ENCODE measurements at places on chromosomes 12 and 14.
A peak's percentile ranks its signal among the peaks of the same experiment; 100 is the strongest.

DNA sequence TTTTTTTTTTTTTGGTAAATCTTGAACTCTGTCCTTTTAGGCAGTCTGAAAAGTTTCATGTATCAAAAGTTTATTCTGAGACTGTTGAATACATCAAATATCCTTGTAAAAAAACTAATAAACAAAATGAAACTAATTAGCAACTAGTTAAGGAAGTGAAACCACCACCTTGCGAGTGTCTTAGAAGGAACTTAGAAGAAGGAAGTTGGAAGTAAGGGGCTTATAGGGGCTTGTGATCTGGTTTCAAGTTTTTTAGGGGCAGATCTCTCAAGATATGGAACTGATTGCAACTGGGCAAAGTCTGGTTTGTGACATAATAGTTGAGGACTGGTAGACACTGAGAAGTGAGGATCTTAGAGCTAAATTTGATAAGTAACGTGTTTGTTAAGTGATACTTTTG, 748.8 kb downstream of the C12orf50 start:
- peak; percentile 82 for DNase-seq

DNA sequence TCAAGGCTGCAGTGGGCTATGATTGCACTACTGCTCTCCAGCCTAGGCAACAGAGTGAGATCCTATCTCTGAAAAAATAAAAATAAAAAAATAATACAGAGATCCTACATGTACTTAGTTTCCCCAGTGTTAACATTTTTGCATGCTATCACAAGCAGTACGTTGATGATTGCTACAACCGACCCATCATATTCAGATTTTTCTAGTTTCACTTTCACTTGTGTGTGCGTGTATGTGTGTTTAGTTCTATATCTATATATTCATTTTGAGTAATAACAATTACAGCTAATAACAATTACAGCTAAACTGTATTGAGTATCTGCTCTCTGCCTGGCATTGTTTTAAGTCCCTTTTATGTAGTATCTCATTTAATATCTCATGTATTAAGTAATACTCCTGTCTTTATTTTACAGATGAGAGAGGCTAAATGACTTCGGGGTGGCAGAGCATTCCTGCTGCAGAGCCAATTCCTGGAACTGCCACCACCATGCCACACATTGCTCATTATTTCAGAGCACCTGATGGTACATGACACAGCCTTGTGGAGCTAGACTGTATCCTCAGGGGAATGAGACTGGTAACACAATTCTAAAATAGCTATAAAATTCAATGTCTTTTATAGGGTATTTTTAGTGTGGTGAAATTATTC, 153.1 kb downstream of the BCAT1 start:
- peak; percentile 28 for DNase-seq

- DNase-seq = no peak
Measured at GRCh38 chr14:94769391-94770250, at the start of gene GSC. Gene GSC (minus strand): TSS chr14:94770113. CDS start chr14:94770015, 98 bp downstream.

DNA sequence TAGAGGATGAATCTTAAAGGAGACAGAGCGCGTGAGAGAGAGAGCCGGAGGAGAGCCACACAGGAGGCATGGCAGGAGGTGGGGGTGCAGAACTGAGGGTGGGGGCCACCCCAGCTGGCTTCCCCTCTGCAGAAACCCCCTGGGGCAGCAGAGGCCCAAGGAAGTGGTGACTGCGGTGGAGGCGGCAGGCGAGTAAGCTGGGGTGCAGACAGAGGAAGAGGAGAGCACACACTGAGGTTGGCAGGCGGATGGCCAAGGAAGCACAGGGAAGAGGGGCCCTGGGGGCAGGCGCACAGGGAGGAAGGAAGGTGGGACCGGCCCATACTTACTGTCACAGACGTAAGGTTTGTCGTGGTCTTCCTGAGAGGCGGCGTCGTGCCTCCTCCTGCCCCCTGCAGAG, 179.8 kb downstream of the DPF3 start:
- no peak for DNase-seq

DNA sequence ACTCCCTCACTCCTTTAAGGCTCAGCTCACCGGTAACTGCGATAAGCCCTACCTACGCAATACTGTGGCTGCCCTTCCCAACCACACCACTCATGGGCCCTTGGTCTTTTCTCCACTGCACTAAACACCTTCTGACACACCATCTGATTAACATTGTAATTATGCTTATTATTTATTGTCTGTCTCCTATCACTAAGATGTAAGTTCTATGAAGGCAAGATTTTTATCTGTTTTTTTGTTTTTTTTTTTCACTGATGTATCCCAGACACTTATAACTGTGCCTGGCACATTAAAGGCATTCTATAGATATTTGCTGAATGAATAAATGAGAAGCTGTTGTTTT, 34.2 kb upstream of the PYGL start:
- DNase-seq = no peak

DNA sequence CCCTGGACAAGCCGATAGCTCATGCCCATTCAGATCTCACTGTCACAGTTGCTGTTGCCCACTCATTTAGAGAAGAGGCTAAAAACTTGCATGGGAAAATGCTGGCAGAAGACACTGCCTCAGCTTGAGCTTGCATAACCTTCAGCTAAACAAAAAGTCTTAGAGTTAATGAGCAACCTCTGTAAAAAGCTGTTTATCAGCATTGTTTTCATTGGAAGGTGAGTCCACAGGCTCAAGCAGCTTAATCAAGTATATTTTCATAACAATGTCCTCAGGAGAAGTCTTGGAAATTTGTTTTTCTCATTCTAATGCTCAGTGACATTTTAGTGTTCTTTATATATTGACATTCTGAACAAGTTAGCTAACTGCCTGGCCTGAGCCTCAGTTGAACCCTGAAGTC, 872.9 kb downstream of the TMTC2 start:
- no peak for DNase-seq

DNA sequence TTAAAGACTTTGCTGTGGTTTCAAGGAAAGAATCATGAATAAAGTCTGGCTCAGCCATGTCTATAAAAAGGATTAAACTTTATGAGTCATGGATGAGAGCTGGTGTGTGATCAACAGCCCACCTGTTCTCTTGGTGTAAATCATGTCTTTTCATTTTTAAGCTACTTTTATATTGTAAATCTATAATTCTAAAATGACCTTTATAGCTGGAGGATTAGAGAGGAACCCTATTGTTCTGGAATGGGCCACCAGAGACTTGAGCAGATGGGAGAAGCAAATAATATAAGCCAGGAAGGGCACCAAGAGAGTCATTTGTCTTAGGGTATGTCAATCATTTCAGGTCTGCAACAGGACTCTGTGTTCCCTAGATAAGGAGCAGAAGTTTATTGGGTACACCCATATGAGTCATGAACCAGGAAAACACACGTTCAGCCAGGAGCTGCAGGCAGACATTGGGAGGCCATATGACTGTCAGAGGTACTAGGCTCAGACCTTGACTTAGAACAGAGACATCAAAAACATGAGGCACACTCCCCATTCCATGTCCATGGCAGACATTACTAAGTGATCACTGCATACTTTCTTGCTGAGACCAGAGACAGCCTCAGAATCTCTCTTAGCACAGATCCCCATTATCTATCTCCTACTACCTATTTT, 49.3 kb downstream of the NDUFA12 start:
- no peak for DNase-seq

GRCh38 chr12:30515351-30515750, 180.3 kb downstream of the IPO8 start:
- DNase-seq = peak; percentile 26

- no peak for DNase-seq
Measured at GRCh38 chr14:60968099-60968498, 12.8 kb downstream of the TRMT5 start.

DNA sequence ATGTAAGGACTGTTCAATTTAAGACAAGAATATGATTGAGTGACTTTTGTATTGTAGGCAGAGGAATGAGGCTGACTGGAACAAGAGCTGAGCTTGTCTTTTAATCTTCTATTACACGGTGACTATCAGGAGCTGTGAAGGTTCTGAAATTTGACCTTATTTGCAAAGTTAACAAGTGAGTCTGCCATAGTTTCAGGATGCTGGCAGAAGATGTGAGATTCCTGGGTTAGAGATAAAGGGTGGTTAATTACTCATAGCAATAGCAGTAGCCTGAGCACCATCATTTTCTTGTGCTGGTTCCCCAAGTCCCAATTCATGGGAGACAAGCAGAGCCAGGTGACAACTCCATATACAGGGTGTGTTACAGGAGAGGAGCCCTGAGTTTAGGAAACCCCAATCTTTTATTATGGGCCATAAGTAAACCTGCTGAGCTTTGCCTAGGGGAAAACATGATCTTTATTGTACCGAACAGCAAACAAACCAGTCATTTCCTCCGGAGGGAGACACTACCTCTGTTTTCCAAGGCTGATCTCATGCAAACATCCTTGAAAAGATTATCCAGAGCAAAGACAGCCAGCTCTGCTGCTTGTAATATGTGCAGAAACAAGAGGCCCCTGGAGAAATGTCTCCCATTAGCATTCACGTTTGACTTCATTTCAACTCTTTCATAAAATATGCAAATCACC, 51.7 kb upstream of the DDX11 start:
- no peak for DNase-seq

- no peak for DNase-seq
Measured at GRCh38 chr12:62862259-62862881, 72.6 kb downstream of the PPM1H start.

- no peak for DNase-seq
Measured at GRCh38 chr12:52347551-52348510, 19.4 kb downstream of the KRT85 start.

DNA sequence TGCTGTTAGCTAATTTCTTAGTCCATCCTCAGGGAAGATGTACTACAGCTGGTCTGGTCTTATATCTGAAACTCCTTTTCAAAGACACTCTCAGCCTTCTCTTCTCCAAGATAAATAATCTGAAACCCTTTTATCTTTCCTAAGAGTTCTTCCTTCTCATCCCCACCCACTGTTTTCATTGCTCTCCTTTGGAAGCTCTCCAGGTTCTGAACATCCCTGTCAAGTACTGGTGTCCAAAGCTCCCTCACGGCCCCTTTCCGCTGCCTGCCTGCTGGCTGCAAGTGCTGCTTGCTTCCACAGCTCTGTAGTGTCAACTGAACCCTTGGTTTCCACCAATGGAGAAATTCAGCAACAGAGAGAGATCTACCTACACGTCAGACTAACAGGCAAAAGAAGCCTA, 6.6 kb upstream of the SLC6A13 start:
- DNase-seq = no peak

DNA sequence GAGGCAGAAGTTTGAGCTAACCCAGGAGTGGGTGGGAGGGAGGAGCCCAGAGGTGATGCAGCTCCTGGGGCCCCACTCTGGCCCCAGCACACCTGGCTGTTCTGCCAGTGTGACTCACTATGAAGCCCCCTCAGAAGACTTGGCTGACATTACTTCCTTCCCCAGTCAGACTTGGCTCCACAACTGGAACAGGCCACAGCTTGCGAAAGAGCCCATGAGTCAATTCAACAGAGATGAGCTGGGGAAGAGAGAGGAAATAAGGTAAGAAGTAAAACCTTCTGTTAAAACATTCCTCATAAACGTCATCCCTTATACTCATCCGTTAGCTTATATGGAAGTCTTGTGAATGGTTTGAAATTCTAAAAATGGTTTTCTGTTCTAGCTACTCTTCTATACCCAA, 245.9 kb downstream of the ADAMTS20 start:
- no peak for DNase-seq

DNA sequence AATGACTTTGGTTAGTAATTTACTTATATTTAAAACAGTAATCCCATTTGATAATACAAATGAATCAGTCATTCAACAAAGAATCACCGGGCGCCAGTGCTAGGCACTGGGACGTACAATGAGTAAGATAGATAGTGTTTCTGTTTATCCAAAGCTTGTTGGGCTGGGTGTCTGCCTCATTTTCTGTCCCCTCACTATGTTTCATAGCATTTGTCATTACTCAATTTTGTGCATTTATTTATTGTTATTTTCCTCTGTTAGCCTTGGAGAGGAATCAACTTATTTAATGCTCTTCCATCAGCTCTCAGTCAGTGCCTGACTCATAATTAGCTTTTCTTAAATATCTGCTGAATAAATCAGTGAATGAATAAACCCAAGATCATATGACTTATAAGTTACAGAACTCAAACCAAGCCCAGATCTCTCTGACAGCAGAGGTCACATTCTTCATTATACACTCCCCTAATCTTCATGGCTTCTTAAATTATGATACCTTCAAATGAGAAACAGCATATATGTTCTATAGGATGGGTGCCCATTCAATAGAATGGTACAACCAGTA, 86.2 kb downstream of the TSPAN8 start:
- no peak for DNase-seq

- DNase-seq = no peak
Measured at GRCh38 chr12:1670358-1671268, 20.3 kb upstream of the ADIPOR2 start.

- DNase-seq = no peak
Measured at GRCh38 chr12:1329784-1330476, 264.5 kb downstream of the FBXL14 start.

- no peak for DNase-seq
Measured at GRCh38 chr12:88420457-88420856, 159.8 kb downstream of the KITLG start.

GRCh38 chr14:102588821-102589220, 3.6 kb upstream of the RCOR1 start:
- DNase-seq = no peak

- DNase-seq = no peak
Measured at GRCh38 chr12:32217354-32218310, 111.0 kb downstream of the BICD1 start.

GRCh38 chr12:13780453-13780852, 200.9 kb downstream of the GRIN2B start:
- DNase-seq = no peak

- DNase-seq = no peak
Measured at GRCh38 chr12:114163771-114164170, 197.6 kb upstream of the RBM19 start.

- DNase-seq = no peak
Measured at GRCh38 chr12:32789916-32790315, 34.2 kb upstream of the YARS2 start.

- no peak for DNase-seq
Measured at GRCh38 chr14:75025082-75025481, 22.4 kb downstream of the EIF2B2 start.

DNA sequence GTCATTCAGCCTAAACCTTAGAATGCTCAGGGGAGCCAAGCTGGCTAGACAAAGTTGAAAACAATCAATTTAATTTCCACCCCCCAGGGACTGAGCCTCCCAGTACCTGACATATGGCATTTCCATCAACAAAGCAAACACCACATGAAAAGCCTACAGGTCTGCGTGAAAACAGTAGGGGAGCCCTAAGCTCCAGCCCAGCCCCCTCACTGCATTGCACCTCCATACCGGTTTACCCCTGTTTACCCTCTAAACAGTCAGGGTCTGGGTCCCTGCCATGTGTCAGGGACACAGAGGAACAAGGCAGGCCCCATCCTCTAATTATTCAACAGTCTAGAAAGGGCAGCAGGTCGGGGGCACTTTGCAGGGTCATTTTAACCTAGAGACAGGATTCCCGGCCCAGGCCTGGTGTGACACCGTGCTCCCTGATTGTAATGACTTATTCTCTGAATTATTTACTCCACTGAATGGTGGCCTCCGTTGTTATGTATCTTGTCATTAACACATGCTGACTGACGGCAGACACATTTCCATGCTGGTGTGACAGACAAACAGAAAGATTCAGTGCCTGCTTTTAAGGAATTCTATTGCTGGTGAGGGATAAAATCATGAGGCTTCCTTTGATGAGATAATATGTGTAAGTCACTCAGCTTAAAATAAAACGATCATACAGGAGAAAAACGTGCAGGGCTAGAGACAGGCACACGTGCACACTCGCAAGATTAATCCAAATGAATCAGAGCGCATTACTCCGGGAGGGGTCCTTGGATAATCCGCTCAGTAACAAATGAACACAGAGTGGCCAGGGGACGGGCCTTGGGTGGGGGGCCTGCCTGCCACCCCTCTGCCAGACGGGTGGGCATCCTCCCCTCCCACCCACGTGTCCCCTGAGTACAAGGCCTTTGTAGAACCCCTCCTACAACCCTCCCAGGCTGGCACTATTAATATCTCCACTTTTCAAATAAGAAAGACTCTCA, 23.2 kb downstream of the CCDC88C start:
- DNase-seq = no peak

Data from NAMALWA (cell line).